ENCODE measurements at places on chromosomes 1 and 21. TPM values are rescaled to one million over a fixed set of nuclear protein-coding genes. Genes with fewer than 3 reads are reported as not detected.

DNA sequence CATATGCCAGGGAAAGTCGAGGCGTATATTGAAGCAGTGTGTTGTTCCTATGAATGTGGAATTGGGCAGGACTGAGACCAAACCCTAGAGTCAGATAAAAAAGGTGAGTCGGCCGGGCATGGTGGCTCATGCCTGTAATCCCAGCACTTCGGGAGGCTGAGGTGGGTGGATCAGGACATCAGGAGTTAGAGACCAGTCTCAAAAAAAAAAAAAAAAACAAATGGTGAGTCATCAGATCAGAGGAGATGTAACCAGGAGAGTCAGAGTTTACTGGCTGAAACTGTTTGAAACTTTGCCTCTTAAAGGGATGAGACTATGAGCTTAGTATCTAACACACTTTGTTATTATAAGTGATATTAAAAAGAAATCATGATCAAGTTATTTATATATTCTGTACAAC, 26.4 kb upstream of the SYCP1 start:
- DNase-seq: no peak

GRCh38 chr1:107879346-107879745, 85.6 kb downstream of the VAV3 start:
- no peak for DNase-seq

DNA sequence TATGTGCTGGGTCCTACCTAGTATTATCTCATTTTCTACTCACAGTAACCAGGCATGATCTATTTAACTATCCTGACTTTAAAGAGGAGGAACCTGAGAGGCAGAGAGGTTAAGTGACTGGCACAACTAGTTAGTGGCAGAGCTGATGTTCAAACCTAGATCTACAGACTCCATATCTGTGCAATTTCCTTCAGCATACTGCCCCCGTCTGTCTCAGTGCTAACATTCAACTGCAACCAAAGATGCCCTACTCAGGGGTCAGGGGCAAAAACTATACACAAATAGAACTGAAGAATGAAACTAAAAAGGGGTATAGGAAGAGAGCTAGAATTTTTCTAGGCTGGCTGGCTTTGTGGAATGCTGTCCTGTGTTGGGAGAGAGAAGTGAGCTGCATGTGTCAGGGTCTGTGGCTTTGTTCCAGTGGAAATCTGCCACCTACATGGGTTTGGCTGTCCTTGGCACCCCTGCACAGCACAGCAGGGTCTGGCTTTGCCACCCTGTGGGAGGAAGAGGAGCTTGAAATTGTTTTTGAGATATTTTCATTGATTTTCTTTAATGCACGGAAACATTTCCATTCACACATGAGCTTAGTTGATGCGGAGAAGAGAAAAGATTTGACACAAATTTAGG, 368.5 kb downstream of the RPS6KC1 start:
- DNase-seq: no peak

DNA sequence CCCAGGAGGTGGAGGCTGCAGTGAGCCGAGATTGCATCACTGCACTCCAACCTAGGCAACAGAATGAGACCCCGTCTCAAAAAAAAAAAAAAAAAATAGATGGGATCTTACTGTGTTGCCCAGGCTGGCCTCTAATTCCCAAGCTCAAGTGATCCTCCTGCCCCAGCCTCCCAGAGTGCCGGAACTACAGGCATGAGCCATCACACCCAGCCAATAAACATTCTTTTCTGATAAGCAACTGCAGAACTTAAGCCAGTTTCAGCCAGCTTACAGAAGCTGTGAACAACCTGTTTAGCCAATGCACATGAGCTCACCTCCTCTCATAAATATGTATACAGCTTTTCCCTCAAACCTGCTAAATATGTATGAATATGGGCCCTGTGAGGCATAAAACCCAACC, 3.1 kb upstream of the MIIP start:
- no peak for DNase-seq

- peak; percentile 75 for DNase-seq
Measured at GRCh38 chr1:204207136-204207616, 6.6 kb downstream of the GOLT1A start.

DNA sequence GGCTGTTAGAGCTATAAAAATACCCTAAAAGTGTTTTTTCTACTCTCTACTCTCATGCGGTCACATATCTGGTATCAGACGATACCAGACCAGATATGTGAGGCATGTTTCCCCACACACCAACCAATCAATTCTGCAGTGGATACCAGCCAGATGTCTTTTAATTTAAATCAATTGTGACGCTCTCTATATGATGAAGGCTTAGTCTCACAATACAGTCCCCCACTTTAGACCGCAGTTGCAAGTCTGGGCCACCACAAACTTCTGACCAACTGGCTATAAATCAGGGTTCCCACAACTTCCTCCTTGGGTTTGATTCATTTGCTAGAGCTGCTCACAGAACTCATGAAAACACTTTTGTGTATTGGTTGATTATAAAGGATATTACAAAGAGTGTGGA, 586.1 kb upstream of the ZP4 start:
- no peak for DNase-seq

- no peak for DNase-seq
Measured at GRCh38 chr1:64228167-64228957, 24.9 kb downstream of the UBE2U start.

- no peak for DNase-seq
Measured at GRCh38 chr1:193555662-193556441, 369.4 kb upstream of the B3GALT2 start.

- no peak for DNase-seq
Measured at GRCh38 chr1:232524056-232524455, 105.9 kb downstream of the SIPA1L2 start.

DNA sequence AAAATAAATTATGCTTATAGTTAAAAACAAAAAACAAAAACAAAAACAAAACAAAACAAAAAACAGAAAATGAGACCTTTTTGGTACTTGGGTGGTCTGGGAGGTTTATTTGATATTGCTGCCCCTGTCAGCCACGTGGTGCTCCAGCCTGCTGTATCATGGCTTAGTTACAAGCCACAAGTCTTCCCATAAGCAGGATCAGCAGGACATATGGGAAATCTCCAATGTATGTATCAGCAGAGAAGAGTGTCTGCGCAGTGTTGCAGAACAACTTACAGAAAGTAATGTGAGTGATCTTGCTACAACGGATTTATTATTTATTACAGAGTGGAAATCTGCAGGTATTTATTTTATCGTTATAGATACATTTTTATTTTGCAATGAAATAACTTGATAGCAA, 423.0 kb upstream of the TMPRSS15 start:
- DNase-seq: no peak

GRCh38 chr21:37214952-37215351, 52.2 kb downstream of the VPS26C start:
- DNase-seq: no peak

GRCh38 chr21:32869459-32869858, 97.9 kb upstream of the PAXBP1 start:
- DNase-seq: no peak

DNA sequence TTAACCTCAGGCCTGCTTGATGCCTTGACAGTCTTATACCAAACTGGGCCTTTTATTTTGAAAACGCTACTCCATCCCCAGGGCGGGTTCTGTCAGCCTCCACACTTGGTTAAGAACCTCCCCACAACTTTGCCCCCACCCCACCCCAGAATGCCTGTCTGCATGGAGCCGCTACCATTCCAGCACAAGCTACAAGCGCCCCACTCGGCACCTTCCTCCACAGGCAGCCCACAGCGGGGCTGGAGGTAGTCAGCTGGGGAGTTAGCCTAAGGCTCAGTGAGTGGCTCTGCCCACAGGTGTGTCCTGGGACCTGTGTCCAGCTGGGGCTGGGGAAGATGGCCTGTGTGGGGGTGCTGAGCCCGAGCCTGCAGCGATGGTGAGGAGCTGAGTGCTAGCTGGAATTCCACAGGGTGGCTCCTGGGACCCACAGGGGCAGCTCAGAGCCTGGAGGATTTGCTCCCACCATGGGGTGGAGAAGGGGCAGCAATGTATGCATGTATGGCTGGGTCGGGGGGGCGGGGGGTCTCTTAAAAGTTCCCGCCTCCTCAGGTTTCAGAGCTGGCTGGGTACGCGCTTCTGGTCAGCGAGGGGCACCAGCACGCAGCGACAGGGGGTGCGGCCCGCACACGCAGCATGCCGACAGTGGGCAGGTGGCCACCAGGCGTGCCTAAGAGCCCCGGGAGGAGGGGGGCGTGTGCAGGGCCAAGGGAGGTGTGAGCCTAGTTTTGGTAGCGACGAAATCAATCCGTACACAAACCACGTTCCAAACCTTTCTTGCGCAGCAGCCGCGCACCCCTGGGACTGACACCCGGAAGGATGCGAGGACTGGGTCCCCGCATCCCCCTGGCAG, 917 bp downstream of the ETNK2 start:
- DNase-seq: no peak

DNA sequence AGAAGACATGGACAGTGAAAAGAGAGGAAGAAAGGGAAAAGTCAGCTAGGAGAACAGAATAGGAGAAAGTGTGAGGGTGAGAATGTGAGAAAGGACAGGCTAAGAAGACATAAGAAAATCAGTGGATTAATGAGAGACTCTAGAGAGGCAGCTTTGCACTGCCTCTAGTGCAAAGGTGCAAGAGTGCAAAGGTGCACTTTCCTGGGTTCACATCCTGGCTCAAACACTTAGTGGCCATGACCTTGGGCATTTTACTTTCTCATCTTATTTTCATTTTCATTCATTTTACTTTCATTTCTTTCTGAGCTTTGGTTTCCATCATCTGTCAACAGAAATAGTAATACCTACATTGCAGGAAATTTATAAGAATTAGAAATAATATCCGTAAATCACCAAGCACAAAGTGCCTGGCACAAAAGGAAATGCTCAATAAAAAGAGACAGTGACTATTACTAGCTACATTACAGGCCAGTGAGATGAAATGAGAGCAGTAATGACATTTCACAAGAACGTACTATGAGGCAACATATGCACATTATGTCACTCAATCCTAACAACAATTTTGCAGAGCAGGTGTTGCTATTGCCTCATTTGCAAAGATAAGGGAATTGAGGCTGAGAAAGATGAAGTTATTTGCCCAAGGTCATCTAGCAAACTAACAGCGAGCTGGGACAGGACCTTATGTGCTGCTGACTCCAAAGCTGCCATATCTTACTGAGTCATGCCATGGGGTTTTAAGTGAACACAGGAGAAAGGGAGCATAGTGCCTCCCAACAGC, 107.0 kb upstream of the TLR5 start:
- no peak for DNase-seq

- DNase-seq: no peak
Measured at GRCh38 chr1:168725831-168726230, 3.2 kb downstream of the DPT start.

DNA sequence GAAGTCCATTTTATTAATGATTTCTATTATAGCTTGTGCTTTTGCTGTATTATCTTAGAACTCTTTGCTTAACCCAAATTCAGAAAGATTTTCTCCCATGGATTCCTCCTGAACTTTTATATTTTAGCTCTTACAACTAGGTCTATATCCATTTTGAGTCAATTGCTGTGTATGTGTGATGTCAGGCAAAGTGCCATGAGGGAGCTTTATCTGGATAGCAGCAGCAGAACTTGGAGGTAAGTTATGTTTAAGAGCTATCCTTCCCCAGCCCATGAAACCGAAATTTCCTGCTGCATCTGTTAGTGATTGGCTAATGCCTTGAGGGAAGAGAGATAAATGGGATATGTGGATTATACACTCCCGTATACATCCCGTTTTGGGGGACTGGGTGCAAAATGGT, 29.9 kb downstream of the ADAM30 start:
- DNase-seq: no peak

- DNase-seq: no peak
Measured at GRCh38 chr1:151036356-151036755, at the start of gene BNIPL. Gene BNIPL, plus strand, starts transcription at chr1:151036586. Its CDS starts 140 bp downstream, at chr1:151036726.

Gene GPR157
- 5.7 TPM for total RNA-seq

Gene NPHS2
- total RNA-seq: not detected

Gene AQP10
- not detected for total RNA-seq

Gene SPATA17
- total RNA-seq: not detected

Gene CASQ2
- not detected for total RNA-seq

Gene S100A11
- total RNA-seq: 412 TPM

Gene ZBTB40
- total RNA-seq: 19.0 TPM
